ENCODE measurements at places on chromosomes 5 and 9.
A peak's percentile ranks its signal among the peaks of the same experiment; 100 is the strongest.

- peak; percentile 94 for DNase-seq
Observed at GRCh38 chr9:127388037-127388855, 8.7 kb upstream of the SLC2A8 start.

GRCh38 chr5:61790678-61791077, 458.6 kb downstream of the ZSWIM6 start:
- no peak for DNase-seq

- no peak for DNase-seq
Observed at GRCh38 chr5:160357861-160358411, 12.5 kb downstream of the C1QTNF2 start.

DNA sequence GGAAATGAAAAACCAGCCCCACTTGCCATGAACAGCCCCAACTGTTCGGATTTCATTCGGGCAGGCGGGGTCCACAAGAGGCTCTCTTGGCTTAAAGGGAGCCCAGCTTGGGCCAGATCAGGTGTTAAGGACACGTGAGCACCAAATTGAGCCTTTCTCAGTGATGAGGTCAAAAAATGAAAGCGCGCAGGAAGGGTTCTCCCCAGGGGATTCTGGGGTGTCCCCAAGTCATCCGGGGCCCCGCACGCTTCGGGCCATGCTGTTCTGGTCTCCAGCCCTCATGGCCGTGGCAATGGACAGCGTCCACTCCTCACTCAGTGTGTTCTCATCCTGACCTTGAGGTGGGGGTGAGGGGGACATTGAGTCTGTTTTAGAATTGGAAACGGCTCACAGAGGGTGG, 10.9 kb downstream of the AK1 start:
- DNase-seq = no peak

GRCh38 chr5:142735323-142736246, 34.6 kb upstream of the ARHGAP26 start:
- DNase-seq = no peak

GRCh38 chr9:89730715-89731114, 125.9 kb downstream of the GADD45G start:
- DNase-seq = no peak

GRCh38 chr9:114091711-114092110, 7.4 kb downstream of the KIF12 start:
- no peak for DNase-seq

GRCh38 chr5:9947225-9947714, 302.4 kb downstream of the ATPSCKMT start:
- DNase-seq = no peak

GRCh38 chr5:2549900-2550299, 201.6 kb downstream of the IRX2 start:
- DNase-seq = no peak

- DNase-seq = no peak
Observed at GRCh38 chr9:38423273-38423972, 831 bp downstream of the IGFBPL1 start.

- no peak for DNase-seq
Observed at GRCh38 chr5:181153814-181154213, 6.4 kb downstream of the OR2V2 start.

DNA sequence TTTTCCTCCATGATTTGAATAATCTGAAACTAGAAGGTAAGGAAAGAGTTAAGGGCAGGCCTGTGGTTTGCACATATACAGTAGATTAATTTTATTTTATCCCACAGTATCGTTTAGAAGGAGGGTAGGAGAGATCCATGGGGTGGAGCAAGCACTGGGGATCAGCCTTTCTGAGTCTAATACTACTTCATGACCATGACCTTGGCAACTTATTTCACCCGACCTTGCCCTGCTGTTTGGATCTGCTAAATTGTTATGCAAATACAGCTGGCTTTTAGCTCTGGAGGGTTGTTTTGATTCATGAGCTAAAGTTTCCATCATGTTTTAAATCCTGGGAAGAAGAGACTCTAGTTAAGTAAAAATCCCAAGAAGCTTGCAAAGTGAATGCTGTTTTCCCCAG, 864 bp upstream of the GRIN3A start:
- no peak for DNase-seq

DNA sequence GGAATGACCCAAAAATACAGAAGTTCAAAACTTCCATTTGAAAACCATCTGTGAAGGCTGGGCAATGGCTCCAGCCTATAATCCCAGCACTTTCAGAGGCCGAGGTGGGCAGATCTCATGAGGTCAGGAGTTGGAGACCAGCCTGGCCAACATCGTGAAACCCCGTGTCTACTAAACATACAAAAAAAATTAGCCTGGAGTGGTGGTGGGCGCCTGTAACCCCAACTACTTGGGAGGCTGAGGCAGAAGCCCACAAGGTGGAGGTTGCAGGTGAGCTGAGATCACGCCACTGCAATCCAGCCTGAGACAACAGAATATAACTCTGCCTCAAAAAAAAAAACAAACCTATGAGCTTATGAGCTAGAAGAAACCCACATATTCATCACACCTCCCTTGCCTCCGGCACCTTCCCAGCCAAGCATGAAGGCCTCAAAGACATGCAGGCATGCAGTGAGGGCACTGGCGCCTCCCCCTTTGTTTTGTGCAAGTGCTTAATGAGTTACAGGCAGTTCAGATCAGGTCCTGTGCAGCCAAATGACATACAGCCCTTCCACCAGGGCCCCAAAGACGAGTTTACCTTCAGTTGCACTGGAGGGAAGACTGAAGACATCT, 9.9 kb downstream of the HNRNPH1 start:
- no peak for DNase-seq

GRCh38 chr5:178587763-178588611, 2.2 kb downstream of the COL23A1 start:
- DNase-seq = no peak

GRCh38 chr5:173228107-173228506, 6.9 kb downstream of the NKX2-5 start:
- no peak for DNase-seq

DNA sequence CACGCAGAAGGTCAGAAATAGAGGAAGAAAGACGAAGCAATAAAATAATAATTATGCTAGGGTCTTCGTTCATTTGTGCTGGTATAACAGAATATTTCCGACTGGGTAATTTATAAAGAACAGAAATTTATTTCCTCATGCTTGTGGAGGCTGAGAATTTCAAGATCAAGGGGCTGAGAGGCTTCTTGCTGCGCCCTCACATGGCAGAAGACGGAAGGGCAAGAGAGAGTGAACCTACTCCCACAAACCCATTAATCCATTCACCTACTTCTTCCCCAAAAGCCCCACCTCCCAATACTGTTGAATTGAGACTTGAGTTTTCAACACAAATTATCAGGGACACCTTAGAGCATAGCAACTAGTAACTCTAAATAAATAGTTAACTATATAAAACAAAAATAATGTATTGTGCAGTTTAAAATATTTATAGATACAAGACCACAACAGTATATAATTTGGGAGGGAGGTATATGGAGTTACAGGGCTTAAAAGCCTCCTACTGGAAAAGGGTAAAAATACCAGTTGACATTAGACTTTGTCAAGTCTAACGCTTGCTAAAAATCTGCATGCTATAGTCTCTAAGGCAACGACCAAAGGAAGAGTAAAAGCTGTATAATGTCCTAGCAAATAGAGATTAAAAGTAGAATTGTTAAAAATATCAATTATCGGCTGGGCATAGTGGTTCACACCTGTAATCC, 40.3 kb upstream of the NAA35 start:
- peak; percentile 29 for DNase-seq

DNA sequence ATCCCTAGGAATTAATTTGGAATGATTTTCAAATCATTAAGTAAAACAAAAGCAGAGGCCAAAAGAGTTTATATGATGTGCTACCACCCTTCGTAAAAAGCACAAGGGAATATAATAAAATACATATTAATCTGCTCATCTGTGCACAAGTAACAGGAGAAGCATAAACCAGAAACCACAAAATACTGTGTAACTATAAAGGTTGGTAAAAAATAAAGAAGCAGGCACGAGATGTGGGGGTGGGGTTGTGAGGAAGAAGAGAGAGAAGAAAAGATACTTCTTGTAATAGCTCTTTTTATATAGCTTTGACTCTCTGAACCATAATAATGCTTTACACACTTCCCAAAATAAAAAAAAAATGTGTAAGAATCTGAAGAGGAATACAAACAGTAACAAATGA, 214.9 kb upstream of the EFNA5 start:
- no peak for DNase-seq

DNA sequence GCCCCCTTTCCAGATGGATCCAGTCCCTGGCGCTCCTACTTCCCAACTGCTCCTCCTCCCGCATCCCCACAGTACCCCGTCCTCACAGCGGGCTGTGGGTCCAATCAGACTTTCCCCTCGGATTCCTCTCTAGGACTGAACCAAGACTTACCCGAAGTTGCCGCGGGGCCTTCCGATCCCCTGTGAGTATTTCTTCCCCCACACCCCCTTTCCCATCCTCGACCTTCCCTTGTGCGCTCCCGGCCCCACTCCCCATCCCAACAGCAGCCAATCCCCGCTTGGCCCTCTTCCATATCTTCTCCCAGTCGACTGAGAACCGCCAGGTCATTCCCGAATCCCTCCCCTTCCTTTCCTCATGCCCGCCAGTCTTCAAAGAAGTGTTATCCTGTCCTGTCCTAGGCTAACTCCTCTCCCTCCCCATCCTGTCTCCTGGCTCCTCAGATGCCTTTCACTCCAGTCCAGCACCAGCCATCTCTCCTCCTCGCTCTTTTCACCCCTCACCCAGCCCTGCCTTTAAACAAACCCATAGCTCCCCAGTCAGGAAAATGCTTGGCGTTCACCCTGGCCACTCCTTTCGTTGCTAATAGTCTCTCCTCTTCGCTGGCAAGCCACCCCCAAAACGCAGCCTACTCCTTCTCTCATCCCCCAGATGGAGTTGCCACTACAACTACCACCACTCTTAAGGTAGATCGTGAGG, 646 bp downstream of the SWI5 start:
- no peak for DNase-seq

GRCh38 chr9:104080983-104081382, 13.1 kb upstream of the SMC2 start:
- no peak for DNase-seq

GRCh38 chr5:143400541-143401226, 2.8 kb downstream of the NR3C1 start:
- DNase-seq = peak; percentile 7

DNA sequence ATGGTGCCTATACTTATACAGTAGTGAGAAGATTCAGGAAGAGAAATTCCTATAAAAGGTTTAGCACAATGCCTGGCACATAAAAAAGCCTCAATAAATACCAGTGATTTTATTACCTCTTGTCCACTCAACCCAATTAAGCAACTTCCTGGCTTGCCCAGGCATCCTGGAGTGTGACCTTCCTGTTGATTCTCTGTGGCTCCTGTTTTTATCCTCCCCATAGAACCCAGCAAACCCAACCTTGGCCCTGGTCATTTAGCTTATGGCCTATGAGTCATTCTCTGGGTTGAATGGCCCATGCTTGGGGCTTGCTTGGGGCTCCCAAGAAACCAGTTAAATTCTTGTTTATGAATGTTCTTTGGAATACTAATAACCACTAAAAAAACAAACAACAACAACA, 21.4 kb upstream of the SPARC start:
- DNase-seq = no peak

DNA sequence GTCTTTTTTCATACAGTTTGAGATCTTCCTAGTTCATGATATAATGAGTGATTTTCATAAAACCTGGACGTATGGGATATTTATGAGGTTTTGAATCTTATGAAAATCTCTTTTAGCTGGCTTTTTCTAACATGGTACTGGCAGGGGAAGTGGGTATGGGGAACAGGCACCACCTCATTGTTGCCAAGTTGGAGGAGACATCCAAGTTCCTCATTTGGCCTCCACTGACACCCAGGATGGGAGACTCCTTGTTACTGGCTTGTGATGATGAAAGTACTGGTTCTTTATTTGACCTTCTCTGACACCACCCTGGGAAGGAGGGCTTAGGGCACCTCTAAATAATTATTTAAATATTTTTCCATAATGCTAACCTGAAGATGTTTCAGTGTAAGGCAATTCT, 4.0 kb upstream of the TNPO1 start:
- no peak for DNase-seq

- no peak for DNase-seq
Observed at GRCh38 chr9:71349218-71349617, 227.8 kb upstream of the TRPM3 start.

GRCh38 chr9:110939047-110939446, 99.2 kb downstream of the LPAR1 start:
- no peak for DNase-seq

DNA sequence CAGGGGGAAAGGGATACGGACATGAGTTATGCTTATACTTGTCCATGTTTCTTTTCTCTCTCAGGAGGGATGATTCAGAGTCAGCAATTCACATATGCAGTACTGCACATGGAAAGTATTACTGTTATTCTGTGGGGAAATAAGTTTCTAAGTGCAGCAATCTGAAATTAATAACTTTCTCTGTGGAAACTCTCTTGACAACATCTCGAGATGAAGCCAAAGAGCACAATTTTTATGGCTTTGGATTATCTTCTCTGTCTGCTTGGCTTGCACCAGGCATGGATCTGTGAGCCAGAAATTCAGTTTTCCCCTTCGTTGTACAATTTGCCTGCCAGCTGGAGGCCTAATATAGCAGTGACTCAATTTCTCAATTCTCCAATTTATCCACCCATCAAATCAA, 2.5 kb upstream of the NDFIP1 start:
- DNase-seq = no peak

DNA sequence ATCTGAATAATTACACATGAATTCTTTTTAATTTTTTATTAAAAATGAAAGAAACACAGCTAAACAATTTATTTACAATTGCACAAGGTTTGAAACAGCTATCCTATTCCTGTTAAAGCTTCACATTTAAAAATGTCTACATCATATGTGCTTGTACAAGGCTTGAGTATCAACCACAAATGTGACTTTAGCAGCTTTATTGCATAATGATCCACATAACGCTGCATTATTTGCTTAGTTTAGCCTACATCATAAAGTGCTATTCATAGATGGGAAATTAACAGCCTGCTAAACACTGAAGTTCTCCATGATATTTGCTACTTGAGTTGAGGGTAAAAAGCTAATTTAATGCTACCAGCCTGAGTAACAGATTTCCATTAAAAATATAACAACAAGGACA, 45.0 kb downstream of the TRIM36 start:
- no peak for DNase-seq

- DNase-seq = no peak
Observed at GRCh38 chr5:32055891-32056866, 117.9 kb downstream of the GOLPH3 start.
